ENCODE measurements at places on chromosomes 5 and 9.

DNA sequence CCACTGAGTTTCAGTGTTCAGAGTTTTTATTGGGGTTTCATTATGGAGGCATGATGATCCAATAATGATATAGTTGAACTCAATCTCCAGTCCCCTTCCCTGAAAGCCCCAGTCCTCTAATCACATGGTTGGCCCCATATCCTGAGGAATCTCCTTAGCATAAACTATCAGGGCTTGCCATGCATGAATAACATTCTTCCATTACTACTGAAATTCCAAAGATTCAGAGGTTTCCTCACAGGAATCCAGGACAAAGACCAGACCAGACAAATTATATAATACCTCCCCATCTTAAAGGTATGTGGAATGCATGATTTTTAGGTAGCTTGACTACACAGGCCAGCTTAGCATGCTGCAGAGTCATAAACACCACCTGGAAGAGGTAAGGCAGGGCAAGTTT, 15.5 kb upstream of the LRRTM2 start:
- DNase-seq: no peak

DNA sequence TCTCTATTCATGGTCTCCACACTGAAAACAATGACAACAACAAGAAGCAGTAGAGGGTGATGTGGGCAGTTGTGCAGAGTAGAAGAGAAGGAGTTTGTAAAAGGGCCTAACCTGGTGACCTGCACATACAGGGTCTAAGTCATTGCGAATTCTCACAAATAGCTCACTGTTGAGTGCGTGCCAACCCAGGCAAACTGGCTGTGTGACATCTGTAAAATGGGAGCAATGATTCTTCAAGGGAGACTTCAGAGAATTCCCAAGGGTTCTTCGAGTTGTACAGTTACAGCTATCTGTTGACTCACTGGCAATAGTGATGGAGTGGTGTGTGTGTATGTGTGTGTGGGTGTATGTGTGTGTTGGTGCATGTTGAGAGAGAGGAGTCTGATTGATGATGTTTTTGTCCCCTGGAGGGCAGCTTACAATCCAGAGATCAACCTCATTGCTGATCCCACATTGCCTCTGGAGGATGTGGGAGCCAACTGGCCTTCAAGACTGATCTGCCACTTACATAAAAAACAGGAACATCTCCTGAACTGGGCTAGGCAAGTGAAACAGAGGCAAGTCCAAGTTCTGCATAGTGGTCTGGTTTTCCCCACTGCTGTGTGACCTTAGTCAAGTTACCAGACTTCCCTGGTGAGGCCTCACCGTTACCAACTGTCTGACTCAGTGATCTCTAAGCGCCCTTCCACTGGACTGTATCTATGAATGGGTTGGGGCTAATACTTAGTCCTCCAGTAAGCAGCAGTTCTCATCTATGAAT, 3.2 kb downstream of the FAT2 start:
- DNase-seq: no peak

GRCh38 chr9:133533857-133534256, 647 bp upstream of the ADAMTSL2 start:
- DNase-seq: no peak

GRCh38 chr5:142825378-142826089, 55.4 kb downstream of the ARHGAP26 start:
- DNase-seq: no peak

GRCh38 chr5:131983244-131983771, 28.1 kb downstream of the ACSL6 start:
- peak; percentile 64 for DNase-seq

DNA sequence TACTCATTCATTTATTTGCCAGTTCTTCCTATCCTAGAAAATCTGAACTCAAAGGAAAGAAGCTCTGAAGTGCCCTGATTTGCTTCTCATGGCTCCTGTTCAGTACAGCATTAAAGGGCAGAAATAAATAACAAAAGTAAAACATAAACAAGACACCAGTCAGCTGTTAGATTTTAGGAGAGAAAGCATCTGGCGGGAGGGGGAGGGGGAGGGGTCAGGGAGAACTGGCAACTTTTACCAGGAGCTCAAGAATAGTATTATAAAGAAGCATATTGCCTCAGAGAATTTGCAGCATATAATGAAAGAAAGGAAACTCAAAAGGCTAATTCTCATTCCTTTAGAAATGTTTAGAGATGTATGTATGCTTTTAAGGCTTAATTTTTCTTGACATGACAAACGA, 68.1 kb downstream of the SEMA6A start:
- DNase-seq: no peak

DNA sequence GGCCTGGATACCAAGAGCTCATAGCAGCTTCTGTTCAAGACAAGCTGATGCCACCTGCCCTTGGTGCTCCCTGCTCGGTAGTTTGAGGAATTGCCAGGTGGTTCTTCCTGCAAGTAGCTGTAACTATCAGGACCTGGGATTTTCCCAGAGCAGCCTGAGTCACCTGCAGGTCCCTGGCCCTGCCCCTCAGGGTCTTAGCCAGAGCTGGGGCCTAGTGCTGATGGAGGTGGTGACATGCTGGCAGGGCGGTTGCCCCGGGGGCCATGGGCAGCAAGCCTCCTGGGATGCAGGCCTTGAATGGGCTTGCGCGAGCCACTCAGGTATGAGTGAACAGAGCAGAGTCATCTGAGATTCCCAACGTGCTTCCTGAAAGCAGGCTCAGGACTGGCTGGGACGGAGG, 262.3 kb downstream of the HSPA4 start:
- no peak for DNase-seq

DNA sequence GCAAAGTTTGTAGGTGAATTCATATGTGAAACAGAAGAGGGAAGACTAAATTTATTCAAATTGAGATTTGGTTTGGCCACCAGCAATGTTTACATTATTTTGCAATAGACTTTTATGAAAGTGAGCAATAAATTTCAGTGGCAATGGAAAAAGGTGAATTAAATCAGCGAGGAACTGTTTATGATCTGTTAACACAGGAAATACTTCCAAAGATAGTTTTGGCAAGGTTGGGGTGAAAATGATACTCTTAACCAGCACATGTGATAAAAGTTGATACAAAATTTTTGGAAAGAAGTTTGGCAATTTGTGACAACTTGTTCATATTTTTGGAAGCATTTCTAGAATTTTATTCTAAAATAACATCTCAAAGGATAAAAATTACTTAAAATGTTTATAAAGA, 119.8 kb downstream of the ARHGEF28 start:
- no peak for DNase-seq

GRCh38 chr9:12629067-12629466, 64.1 kb upstream of the TYRP1 start:
- no peak for DNase-seq

- peak; percentile 28 for DNase-seq
These were observed 235.8 kb downstream of the TMEM38B start for GRCh38 chr9:105930011-105930627.

GRCh38 chr5:81971111-81971711, 612 bp upstream of the ATG10 start:
- DNase-seq: no peak

- no peak for DNase-seq
These were observed 247.3 kb downstream of the PDZD2 start for GRCh38 chr5:31886206-31886605.

DNA sequence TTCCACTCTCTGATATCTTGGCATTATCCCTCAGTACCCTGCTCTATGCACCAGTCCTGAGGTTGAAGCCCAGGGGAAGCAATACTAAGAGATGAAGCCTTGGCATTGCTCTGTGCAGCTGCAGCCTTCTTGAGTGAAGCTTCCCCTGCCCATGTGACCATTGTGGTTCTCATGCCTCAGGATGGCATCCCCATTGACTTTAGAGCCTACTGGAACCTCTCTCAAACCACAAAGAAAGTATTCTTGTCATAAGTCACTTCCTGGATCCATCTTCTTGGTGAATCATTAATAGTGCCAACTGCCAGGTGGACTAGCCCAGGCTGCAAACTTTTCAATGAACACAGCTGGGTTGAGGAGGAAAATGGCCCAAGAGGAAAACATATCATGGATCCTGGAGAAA, 283.9 kb upstream of the RFX3 start:
- DNase-seq: no peak

- DNase-seq: no peak
These were observed 82.1 kb downstream of the CYFIP2 start for GRCh38 chr5:157348049-157348400.

- no peak for DNase-seq
These were observed 35.0 kb downstream of the RASGEF1C start for GRCh38 chr5:180173875-180174586.

DNA sequence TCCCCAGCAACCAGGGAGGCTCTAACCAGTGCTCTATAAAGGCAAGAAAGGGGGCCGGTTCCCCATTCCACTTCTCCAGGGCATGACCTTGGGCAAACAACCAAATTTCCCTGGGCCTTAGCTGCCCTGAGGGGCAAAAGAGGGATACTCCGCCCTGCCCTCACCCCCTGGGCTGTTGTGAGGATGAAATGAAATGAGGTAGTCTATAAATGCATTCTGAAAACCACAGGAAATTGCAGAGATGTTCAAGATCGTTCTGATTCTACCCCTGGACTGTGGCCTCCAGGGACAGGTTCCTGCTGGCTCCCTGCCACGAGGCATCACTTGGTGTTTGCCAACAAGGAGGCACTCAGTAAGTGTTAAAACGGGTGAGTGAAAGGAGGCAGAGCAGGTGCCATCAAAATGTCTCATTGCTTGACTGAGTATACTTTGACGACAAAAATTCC, 5.7 kb downstream of the RAPGEF1 start:
- peak; percentile 70 for DNase-seq

GRCh38 chr9:77438653-77439052, 209.5 kb downstream of the GNA14 start:
- DNase-seq: no peak

GRCh38 chr9:88106492-88106891, 31.8 kb downstream of the SPATA31C2 start:
- peak; percentile 72 for DNase-seq

GRCh38 chr9:105173306-105173705, 71.1 kb upstream of the SLC44A1 start:
- no peak for DNase-seq

DNA sequence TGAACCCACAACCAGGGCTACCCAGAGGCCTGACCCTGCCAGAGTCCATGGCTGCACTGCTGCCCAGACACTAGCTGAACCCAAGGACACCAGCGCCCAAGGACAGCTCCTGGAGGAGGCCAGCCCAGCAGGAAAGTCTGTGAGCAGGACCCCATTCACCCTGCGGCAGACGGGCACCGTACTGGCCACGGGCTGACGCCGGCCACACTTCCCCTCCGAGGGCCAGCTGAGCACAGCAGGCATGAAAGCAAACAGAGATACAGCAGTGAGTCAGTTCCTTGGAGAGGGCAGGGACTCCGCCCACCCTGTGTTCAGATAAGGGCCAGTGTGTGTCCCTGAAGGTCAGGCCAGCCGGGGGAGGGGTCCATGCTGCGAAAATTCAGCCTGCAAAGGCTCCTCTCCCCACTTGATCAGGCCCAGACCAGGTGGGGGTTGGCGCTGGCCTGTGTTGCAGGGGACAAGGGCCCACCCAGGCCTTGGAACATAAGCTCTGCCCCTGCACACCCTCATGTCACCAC, 3.2 kb downstream of the RNF208 start:
- peak; percentile 70 for DNase-seq

GRCh38 chr5:31962351-31962751, 211.8 kb downstream of the GOLPH3 start:
- DNase-seq: no peak

DNA sequence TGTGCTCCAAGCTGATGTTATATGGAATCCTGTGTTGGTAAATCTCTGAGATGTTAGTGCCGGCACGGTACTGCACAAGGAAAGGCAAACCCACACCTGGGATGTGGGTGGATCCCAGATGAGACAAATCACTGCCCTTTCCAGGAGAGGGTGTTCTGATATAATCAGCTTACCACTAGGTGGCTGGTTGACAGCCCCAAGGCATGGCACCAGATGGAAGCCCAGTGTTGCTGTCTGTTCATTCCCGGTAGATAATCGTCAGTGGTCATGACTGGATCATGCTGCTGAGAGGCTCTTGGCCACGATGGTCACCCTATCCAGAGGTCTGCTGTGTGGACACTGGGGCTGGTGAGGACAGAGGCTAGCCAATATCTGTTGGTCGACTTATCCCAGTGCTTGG, 184.0 kb downstream of the CACNA1B start:
- no peak for DNase-seq

GRCh38 chr9:136377341-136378169, 4.1 kb upstream of the CARD9 start:
- DNase-seq: no peak

DNA sequence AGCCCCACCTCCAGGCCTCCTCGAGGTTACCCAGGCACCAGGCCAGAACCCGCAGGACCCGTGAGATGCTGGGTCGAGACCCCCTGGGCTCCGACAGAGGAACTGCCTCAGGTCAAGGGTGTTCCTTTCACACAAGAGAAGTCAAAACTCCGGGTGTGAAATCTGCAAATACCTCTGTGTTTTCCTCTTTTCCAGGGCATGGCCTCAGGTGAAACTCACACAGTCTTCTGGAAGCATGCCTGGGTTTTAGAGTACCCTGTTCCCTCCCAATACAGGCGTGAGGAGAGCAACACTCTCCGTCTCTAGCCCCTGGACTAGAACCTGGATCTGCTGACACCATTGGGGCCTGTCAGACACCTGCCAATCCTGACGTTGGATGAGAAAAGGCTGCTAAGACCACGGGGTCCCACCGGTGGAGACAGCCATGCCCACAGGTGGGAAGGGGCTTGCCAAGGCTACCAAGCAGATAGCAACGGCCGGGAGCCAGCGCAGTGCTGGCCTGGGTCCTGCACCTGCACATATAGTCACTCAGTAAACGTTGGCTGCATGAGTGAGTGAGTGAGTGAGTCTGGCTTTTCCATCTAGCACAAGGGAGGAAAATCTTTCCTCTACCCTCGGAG, 182.0 kb upstream of the PPP1R26 start:
- no peak for DNase-seq

DNA sequence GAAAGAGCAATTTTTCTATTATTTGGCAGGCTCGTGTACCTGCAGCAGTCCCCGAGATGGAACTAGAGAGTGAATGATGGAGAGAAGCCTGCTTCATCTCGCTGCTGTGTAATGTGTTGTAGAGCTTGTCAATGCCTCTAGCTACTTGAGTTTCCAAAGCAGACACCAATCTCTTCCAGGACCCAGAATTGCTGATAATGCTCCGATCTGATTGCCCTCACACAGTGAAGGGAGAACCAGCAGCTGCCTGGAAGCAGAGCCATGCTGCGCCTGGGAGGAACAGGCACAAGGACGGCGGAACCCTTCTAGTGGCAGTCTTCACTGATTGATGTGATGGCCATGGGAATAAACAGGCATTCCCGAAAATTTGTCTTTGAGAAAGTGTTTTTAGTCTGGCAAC, 288.0 kb downstream of the ICE1 start:
- DNase-seq: peak; percentile 74

DNA sequence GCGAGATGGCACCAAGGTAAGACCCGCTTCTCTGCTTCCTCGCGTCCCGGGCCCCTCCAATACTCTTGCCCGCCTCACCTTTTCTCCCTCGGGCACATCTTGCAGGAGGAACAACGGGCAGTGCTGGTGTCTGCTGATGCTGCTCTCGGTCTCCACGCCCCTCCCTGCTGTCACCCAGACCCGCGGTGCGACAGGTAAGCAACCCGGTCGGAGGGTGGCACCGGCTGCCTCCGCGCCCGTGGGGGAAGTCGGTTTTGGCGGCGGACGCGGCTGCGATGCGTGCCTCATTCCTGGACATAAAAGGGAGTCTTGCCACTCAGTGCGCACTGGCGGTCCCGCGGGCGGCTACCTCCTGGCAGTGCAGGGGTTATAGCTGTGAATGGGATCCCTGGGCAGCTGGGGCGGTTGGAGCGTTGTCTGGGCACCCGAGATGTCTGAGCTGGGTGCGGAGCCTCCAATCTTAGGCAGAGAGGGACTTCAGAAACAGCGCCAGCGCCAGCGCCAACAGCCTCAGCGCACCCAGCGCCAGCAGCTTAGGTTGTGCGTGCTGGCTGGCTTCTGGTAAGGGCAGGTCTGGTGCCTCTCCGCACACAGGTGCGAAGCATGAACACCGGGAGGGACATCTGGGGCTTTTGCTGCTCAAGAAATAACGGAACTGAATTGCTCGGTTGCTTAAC, 488 bp downstream of the COL15A1 start:
- DNase-seq: peak; percentile 61
